ENCODE measurements at places on chromosomes 11 and 22.

DNA sequence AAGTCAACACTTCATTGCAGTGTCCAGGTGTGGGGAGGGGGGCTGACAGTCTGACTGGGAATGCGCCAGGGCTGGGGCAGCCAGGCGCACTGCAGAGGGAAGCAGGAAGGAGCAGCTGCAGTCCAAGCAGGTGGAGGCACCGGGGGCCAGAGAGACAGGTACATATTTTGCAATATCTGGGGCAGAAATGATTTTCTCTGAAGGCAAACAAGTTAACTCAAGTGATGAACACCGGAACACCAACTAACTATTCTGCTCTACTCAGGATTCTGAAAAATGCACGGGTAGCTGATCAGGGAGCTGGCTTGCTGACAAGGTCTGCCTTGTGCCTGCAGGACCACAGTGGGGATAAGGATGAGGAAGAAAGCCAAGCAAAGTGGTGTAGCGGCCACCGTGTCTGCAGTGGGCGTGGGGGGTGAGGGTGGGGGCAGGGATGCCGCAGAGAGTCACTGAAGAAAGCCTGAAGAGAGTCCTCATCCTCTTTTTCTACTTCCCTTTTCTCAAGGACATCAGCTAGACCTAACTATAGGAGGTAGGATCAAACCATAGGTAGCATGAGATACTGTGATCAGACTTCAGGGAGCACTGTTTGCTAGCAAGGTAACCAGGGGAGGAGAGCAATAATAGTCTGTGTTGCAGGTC, 83.4 kb downstream of the SCN3B start:
- DNase-seq: no peak

- no peak for DNase-seq
Measured at GRCh38 chr11:707817-708420, 1.9 kb downstream of the EPS8L2 start.

DNA sequence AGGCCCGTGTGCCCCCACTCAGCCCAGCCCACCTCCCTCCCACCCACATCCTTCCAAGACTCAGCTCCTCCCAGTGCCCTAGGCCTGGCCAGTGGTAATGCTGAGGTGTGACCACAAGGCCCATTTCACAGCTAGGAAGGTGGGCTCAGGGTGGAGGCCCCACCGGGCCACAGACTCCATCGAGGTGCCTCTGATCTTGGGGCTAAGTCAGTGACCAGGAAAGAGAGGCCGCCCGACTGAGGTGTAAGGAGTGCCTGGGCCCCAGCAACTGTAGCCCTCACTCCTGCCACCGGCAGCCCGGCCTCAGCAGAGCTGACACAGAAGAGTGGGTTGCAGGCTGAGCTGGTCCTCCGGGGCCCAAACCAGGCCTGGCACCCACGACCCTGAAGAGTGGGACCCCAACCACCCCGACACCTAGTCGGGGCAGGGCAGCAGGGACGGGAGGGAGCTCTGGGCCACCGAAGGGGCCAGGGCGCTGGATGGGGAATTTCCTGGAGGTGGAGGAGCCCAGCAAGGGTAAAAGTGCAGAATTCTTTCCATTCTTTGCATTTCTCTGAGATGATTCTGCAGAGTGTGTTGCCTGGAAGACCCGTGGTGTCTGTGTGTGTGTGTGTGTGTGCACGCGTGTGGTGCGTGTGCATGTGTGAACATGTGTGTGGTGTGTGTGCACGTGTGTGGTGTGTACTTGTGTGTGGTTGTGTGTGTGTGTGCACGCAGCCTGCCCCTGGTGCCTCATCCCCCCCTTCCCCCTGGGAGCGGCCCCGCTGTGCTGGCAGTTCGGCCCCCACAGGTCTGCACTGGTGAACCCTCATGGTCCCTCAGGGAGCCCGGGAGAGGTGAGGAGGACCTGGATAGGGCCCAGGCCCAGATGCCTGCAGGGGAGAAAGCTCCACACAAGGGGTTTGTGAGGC, 8.3 kb upstream of the PIM3 start:
- DNase-seq: no peak

GRCh38 chr22:46914481-46914880, 152.0 kb downstream of the TBC1D22A start:
- no peak for DNase-seq

DNA sequence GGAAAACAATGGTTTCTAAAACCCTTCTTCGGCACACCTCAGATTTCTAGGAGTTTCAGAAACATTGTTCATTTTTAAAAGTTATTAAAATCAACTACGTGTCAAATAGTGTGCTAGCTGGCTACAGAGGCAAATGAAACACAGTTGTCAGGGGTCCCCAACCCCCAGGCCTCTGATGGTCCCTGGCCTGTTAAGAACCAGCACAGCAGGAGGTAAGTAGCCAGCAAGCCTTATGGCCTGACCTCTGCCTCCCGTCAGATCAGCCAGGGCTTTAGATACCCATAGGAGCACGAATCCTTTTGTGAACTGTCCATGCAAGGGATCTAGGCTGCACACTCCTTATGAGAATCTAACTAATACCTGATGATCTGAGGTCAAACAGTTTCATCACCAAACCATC, 648.2 kb downstream of the FAM181B start:
- DNase-seq: no peak

DNA sequence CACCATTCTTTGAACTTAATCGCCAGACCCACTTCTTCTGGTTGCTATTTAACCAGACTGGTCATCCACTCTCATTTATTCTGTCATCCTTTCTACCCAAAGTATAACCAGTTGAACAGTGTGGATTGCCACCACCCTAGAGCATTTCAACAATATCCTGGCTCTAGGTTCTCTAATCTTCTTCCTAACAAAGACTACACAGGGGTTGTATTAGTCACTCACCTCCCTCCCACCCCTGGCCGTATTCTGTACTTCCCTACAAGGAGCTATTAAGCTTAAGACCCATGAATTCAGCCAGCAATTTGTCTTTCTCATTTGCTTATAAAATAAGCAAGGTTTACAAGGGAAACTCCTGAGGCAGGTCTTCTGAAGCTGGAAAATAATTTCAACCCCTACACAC, 46.9 kb upstream of the CEP126 start:
- DNase-seq: no peak
